Left ventricle myocardium inferior (tissue), 1 donor: ENCODE measurements at places on chromosomes 11 and 22. TPM values are rescaled to one million over a fixed set of nuclear protein-coding genes. Genes with fewer than 3 reads are reported as not detected.
A peak's percentile ranks its signal among the peaks of the same experiment; 100 is the strongest.

TRIM5 gene
- 8.4 TPM for total RNA-seq

KCNQ1 gene
- 41.8 TPM for total RNA-seq

DNA sequence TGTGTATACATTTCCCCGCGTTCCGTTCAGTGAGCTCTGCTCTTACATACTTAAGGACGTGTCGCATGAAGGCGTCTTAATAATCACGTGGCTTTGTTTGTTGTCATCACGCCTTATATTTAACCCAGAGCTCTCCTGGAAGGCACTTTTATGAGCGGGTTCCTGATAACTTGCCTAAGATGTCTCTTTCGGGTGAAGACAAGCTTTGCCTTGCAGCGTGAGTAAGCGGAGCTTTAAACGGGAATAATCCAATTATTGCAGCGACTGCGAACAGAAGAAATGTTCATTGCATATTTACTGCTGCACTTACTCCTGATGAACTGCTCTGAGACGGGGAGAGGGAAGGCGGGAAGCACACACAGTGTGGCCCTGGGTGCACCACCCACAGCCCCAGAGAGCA, 1128.2 kb downstream of the BRD1 start:
- H3K4me1 ChIP-seq = no peaks in the 10 kb centered on the region
- no peak for DNase-seq
- no peak overlapping the region for H3K27ac ChIP-seq
- peaks cover 44% of the 10 kb centered on the region for H3K27me3 ChIP-seq
- no peak overlapping the region for H3K4me3 ChIP-seq

- H3K4me1 ChIP-seq = peaks cover 35% of the 10 kb centered on the region
- no peak within 1 kb of the TSS for H3K4me3 ChIP-seq
- H3K27ac ChIP-seq = no peak within 1 kb of the TSS
- H3K27me3 ChIP-seq = no peaks in the 10 kb centered on the region
These were observed at the start of gene TTC36 for GRCh38 chr11:118527109-118527508. Gene TTC36, plus strand, starts transcription at chr11:118527474. Its CDS starts 21 bp downstream, at chr11:118527495.

GRCh38 chr11:120719348-120719747, 207.8 kb downstream of the GRIK4 start:
- H3K27me3 ChIP-seq = peaks cover 93% of the 10 kb centered on the region
- H3K27ac ChIP-seq = no peak overlapping the region
- no peak overlapping the region for H3K4me3 ChIP-seq
- no peaks in the 10 kb centered on the region for H3K36me3 ChIP-seq
- H3K4me1 ChIP-seq = no peaks in the 10 kb centered on the region

GRCh38 chr11:75308986-75309385, 42.5 kb downstream of the ARRB1 start:
- H3K4me3 ChIP-seq = no peak overlapping the region
- H3K36me3 ChIP-seq = no peaks in the 10 kb centered on the region
- no peaks in the 10 kb centered on the region for H3K27me3 ChIP-seq
- H3K4me1 ChIP-seq = peaks cover 88% of the 10 kb centered on the region
- H3K27ac ChIP-seq = peak overlapping the region; percentile 37

- DNase-seq = no peak
- no peaks in the 10 kb centered on the region for H3K27me3 ChIP-seq
- peaks cover 66% of the 10 kb centered on the region for H3K4me1 ChIP-seq
- peak overlapping the region; percentile 91 for H3K27ac ChIP-seq
- H3K4me3 ChIP-seq = peak overlapping the region; percentile 90
These were observed 1.0 kb downstream of the REXO2 start for GRCh38 chr11:114440121-114440860.

RPL27A gene
- 597 TPM for total RNA-seq

DNA sequence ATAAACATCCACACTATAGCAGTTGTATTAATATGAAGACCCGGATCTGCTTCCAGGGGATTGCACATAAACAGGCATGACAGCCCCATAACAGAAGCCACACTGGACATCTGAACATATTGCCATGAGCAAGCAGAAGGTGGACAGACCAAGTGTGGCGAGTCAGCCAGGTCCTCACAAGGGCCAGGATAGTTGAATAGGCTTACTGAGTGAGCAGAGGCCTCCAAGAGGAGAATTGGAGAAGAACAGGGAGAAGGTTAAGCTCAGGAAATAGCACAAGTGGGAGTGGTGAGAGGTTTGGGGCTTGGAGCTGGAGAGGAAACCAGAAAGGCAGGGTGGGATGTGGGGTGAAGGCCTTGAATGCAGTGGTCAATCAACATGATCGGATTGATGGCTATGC, 10.8 kb downstream of the SLC35C1 start:
- peaks cover 18% of the 10 kb centered on the region for H3K36me3 ChIP-seq
- no peak overlapping the region for H3K4me3 ChIP-seq
- no peak for DNase-seq
- no peaks in the 10 kb centered on the region for H3K4me1 ChIP-seq
- no peaks in the 10 kb centered on the region for H3K27me3 ChIP-seq

DNA sequence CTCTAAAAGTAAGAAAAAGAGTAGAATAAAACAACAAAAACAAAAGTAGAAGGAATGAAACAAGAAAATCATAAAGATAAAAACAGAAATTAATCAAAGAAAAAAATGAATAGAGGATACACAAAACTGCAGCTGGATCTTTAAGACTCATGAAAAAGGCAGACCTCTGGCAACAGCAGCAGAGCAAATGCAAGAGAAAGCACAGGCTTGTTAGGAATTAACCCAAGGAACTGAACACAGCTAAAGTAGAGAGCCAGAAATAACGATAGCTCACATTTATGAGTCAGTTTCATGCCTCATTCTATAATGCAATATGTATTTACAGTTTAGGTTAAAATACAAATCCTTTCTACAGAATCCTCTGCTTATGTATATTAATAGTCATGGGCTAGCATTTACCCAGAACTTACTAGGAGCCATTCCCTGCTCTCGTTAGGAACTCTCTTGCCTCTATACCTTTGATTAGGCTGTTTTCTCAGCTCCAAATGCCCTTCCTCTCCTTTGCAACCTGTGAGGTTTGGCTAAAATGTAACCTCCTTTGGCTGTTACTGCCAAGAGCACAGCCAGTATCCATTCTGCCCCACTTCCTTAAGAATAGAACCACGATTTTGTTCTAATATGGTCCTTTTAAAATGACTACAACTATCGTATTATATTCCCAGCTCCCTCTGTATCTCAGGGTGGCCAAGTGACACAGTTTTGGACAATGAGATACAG, 38.3 kb upstream of the NFAM1 start:
- no peak overlapping the region for H3K4me3 ChIP-seq
- peaks cover 14% of the 10 kb centered on the region for H3K27me3 ChIP-seq
- no peaks in the 10 kb centered on the region for H3K36me3 ChIP-seq
- DNase-seq = no peak
- no peak overlapping the region for H3K27ac ChIP-seq

DNA sequence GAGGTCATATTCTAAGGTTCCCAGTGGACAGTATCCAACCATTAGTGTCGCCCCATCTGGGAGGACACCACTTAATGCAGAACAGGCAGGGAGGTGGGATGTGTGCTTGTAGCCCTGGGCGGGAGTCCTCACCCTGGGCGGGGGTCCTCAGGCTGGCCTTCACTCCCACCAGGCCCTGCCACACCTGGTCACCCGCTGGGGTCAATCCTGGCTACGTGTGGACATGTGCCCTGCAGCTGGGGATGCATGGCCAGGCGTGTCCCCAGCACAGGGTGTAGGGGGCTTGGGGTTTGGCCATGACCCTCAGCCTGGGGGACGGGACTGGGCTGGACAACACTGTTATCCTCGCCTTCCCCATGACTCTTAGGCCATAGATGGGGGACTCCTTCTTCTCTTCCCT, 18.8 kb downstream of the TRPM5 start:
- peaks cover 37% of the 10 kb centered on the region for H3K27me3 ChIP-seq
- no peak overlapping the region for H3K4me3 ChIP-seq
- peaks cover 4% of the 10 kb centered on the region for H3K4me1 ChIP-seq
- no peak for DNase-seq

DNA sequence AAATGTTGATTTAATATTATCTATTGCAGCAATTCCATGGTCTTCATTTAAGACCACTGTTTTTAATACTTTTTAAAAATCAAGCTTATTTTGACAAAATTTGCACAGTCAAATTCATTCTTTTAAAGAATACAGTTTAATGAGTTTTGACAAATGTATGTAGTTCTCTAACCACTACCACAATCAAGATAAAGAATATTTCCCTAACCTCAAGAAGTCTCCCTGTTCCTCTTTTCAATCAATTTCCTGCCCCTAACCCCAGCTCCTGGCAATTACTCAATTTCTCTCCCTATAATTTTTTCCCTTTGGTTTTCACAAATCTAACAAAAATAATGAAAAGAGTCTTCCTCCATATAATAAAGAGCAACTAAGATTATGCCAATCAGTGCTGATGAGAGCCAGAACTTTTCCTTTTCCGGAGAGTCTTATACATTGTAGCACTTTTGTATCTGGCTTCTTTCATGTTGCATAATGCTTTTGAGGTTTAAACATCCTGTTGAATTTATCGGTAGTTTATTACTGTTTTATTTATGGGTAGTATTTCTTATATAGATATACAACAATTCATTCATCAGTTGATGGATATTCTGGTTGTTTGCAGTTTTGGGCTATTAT, 231.7 kb downstream of the AASDHPPT start:
- no peaks in the 10 kb centered on the region for H3K36me3 ChIP-seq
- no peak overlapping the region for H3K4me3 ChIP-seq
- H3K4me1 ChIP-seq = no peaks in the 10 kb centered on the region
- DNase-seq = no peak

CALCB gene
- not detected for total RNA-seq

DNA sequence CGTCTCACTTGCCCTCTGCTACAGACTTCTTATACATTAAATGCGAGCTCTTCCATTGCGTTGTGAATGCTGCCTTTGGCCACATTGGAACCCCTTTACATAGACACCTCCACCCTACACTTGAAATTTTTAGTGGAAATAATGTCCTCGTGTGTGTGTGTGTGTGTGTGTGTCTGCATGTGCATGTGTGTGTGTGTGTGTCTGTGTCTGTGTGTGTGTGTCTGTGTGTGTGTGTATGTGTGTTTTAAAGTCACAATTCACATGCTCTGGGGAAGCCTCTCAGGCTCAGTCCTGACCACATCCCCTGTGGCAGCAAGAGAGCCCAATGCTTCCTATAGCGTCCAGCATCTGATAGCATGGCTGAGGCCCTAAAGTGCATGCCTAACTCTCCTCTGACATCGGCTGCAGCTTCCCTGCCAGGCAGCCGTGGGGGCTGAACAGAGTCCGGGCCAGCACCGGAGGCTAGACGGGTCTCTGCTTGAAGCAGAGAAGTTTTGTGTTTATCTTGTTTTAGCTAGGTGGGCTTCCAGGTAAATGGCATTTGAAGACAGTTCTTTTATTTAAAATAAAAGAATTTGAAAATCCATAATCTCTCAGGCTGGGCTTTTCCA, 64.5 kb upstream of the EMID1 start:
- no peak overlapping the region for H3K27ac ChIP-seq
- H3K36me3 ChIP-seq = peaks cover 82% of the 10 kb centered on the region
- no peak for DNase-seq
- peaks cover 5% of the 10 kb centered on the region for H3K4me1 ChIP-seq
- no peak overlapping the region for H3K4me3 ChIP-seq

- peaks cover 59% of the 10 kb centered on the region for H3K4me1 ChIP-seq
- peak overlapping the region; percentile 88 for H3K27ac ChIP-seq
- H3K36me3 ChIP-seq = peaks cover 32% of the 10 kb centered on the region
- H3K27me3 ChIP-seq = no peaks in the 10 kb centered on the region
- peak overlapping the region; percentile 100 for H3K4me3 ChIP-seq
These were observed 546 bp downstream of the DRAP1 start for GRCh38 chr11:65919573-65920371.

INS gene
- total RNA-seq = not detected

FAU gene
- total RNA-seq = 629 TPM

CNIH2 gene
- total RNA-seq = not detected

NADSYN1 gene
- 17.5 TPM for total RNA-seq

DNA sequence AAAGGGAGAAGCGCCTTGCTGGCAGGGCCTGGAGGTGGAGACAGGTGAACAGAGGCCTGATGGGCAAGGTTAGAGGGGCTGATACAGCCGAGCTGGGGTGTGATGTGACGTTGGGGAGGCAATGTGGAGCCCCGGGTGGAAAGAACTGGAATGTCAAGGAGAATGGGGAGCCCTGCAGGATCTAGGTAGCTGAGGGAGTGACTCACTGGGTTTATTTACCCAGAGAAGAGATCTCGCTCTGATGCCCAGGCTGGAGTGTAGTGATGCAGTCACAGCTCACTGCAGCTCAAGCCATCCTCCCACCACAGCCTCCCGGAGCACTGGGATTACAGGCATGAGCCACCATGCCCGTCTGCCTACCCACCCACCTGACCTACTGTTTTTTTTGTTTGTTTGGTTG, 1.9 kb upstream of the CYB5R3 start:
- no peaks in the 10 kb centered on the region for H3K36me3 ChIP-seq
- no peak overlapping the region for H3K4me3 ChIP-seq
- H3K27ac ChIP-seq = no peak overlapping the region
- H3K27me3 ChIP-seq = no peaks in the 10 kb centered on the region

- H3K27ac ChIP-seq = peak overlapping the region; percentile 85
- DNase-seq = no peak
- H3K36me3 ChIP-seq = peaks cover 6% of the 10 kb centered on the region
- peaks cover 86% of the 10 kb centered on the region for H3K4me1 ChIP-seq
- H3K27me3 ChIP-seq = no peaks in the 10 kb centered on the region
- H3K4me3 ChIP-seq = no peak overlapping the region
These were observed 17.7 kb downstream of the DCHS1 start for GRCh38 chr11:6637871-6638270.

DNA sequence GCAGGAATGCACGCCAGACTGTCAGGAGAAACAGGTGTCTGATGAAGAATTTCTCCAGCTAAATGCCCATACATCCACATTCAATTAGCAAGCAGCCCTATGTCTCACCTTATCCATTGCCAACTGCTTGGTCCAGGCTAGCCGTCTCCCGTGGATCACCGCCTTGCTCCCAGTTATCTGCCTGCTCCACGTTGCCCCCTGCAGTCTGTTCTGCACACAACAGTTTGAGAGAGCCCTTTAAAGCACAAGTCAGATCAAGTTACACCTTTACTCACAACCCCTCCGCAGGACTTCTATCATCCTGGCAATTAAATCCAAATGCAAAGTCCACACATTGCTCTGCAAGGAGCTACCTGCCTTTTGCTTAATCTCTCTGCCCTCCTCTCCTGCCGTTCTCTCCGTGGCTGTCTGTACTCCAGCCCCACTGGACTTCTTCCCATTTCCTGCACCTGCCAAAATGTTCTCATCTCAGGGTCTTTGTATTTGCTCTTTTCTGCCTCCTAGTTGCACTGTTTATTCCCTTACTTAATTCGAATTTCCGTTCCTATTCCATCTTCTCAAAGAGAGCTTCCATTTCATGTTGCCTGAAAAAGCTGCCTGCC, 185.3 kb upstream of the LARGE1 start:
- no peaks in the 10 kb centered on the region for H3K4me1 ChIP-seq
- peak; percentile 53 for DNase-seq
- no peak overlapping the region for H3K27ac ChIP-seq
- peaks cover 58% of the 10 kb centered on the region for H3K27me3 ChIP-seq
